ENCODE measurements at places on chromosomes 6 and 20. TPM values are rescaled to one million over a fixed set of nuclear protein-coding genes. Genes with fewer than 3 reads are reported as not detected.

Gene NRSN1
- not detected for total RNA-seq

Gene SPATS1
- not detected for total RNA-seq

Gene SLC17A1
- total RNA-seq = not detected

Gene TRDN
- not detected for total RNA-seq

Gene EGFL8
- 1.8 TPM for total RNA-seq

Measured in A549 treated with Hydrocortisone at 1 μM for 4 hours (cell line).